ENCODE measurements at places on chromosomes 3 and 15.

- DNase-seq = no peak
Observed at GRCh38 chr3:10015461-10015904, 10.8 kb upstream of the FANCD2 start.

DNA sequence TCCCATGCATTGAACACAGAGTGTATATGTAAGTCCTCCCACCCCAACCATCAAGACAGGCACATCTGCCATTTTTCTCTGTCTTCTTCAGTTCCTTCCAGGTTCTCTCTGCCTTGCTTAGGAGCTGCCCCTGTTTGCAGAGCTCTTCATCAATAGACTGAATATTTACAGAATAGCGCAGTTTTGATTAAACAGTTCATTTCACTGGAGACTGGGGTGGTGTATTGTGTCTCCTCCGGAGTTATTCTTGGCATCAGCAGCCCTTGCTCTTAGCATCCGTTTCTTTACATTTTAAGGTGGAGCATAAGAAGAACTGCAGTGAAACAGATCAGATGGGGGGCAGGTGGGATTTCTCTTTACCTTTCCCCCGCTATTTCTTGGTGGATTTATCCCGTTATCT is 87.7 kb downstream of the LIPC start:
- DNase-seq = no peak

- DNase-seq = no peak
Observed at GRCh38 chr15:35690698-35691116, 144.7 kb upstream of the DPH6 start.

DNA sequence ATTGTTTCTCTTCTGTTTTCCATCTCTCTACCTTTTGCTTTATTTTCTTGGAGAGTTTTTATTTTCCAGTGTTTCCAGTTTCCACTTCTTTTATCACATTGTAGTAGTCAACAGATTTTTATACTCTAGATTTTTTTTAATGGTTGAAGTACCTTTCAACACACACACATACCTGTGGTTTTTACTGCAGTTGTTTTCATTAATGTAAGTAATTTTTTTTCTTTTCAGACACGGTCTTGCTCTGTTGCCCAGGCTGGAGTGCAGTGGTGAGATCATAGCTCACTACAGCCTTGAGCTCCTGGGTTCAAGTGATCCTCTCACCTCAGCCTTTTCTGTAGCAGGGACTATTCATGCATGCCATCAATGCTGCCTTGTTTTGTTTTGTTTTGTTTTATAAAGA is 472.5 kb upstream of the SGO1 start:
- no peak for DNase-seq

DNA sequence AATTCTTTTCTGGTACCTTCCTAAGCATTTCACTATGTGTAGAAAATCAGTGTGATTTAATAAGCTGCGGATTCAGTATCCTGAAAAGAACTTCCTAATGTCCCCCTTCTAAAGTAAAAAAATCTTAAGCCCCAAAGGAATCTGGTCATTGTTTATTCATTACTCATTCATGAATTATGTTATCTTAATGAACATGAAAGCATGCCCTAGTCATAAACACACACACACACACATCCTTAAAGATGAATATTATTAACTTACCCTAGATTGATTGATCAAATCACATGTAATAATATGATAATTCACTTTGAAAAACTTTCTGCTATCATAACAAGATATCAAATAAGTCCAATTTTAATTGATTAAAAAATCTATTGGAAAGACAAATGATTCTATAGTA is 96.4 kb upstream of the BFSP2 start:
- DNase-seq = no peak

- DNase-seq = no peak
Observed at GRCh38 chr15:97082830-97083229, 752.3 kb downstream of the NR2F2 start.

GRCh38 chr15:33163816-33164215 is 30.7 kb downstream of the FMN1 start:
- no peak for DNase-seq

DNA sequence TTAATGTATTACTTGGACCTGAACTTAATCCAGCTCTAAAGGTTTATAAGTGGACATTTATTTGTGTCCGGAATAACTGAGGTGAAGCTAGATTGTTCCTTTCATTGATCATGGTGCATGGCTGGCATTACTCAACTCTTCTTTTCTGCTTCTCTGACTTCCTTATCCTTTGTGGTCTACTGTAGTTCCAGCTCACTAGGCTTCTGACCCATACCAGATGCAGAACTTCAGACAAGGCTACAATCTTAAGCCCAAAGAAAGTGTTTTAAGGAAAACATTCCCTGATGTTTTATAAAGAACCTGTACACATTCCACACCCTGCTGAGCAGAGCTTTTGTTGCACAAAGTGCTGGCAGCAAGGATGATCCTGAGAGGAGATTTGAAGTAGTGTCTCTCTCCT is 250.8 kb upstream of the TGFBR2 start:
- DNase-seq = no peak

GRCh38 chr3:111919370-111920065 is 59.3 kb upstream of the ABHD10 start:
- DNase-seq = no peak

All from stimulated activated CD8-positive, alpha-beta memory T cell treated with anti-CD3 and anti-CD28 coated beads, Interleukin-2, amount 100 ng/mL, for 48 hours (primary cell).